ENCODE measurements at places on chromosomes 2 and 18.

DNA sequence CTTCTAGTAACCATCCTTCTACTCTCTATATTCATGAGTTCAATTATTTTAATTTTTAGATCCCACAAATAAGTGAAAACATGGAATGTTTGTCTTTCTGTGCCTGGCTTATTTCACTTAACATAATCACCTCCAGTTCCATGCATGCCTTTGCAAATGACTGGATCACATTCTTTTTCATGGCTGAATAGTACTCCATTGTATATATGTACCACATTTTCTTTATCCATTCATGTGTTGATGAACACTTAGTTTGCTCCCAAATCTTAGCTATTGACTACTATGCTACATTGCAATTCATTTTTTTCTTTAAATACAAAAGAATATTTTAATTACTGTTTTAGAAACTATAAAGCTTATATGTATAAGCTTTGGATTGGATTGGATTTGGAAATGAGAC is 240.4 kb upstream of the LYPD1 start:
- DNase-seq, result no peak

DNA sequence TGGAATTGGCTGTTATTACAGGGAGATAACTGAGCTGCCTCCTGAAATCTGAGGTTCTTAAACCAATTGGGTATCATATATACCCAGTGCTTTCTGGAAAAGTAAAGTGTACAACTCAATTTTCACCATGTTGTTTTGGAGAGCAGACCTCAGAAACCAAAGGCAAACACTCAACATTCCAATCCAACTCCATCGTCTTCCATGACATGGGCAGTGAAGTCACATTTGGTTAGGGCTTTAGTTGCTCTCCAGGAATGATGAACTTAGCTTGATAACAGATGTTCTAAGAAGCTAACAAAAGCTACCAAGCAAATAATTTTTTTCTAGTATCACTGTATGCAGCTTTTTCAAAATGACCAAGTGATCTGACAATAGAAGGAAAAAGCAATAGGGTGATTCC is 107.0 kb upstream of the SLC35G4 start:
- DNase-seq, result no peak

DNA sequence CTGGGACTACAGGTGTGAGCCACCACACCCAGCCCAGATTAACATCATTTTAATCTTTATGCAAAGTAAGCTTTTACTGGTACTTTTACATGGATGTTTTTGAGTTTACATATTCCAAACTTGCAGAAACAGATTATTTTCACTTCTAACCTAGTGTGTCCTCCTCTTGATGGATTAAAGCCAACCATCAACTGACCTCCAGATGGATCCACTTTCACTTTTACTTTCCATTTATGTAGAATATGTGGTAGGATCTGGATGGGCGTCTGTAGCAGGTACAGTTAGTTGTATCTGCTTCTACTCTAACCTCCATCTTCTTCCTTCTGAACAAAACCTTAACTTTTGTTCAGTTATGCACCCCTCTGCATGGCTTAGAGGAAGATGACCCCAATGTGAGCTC is 264.1 kb downstream of the CDH20 start:
- DNase-seq, result no peak

DNA sequence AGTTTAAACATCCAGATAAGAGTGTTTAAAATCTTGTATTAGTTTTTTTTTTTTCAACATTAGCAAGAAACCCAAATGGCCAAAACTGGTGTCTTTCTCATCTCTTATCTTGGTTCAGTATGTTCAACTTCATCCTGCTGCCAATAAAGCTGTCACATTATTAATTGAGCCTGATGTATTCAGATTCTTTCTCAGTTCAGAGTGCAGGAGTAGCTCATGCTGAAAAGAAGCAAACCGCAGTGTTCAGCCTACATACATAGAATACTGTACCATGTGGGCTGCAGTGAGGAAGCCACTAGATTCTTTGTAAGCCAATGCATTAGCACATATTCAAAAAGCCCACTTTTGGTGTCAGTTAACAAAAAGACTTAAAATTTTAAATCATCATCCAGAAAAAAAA is 76.2 kb downstream of the C18orf54 start:
- DNase-seq, result no peak

DNA sequence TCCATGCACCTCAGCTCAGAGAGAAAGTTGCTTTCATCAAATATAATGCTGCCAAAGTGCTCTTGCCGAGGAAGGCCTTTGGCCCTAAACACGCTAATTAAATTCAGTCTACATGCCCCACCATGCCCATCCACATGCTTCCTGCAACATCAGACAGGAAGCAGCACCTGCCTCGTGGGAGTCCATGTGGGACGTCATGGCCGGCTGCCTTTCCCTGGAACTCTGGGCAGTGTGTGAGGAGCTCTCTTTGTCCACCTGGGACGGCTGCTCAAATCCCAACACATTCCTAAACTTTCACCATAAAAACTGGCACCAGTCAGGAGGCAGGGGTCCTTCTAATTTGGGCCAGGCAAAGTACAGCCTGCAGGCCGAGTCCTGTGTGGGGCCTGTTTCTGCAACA is 23.1 kb downstream of the FAM178B start:
- no peak for DNase-seq

DNA sequence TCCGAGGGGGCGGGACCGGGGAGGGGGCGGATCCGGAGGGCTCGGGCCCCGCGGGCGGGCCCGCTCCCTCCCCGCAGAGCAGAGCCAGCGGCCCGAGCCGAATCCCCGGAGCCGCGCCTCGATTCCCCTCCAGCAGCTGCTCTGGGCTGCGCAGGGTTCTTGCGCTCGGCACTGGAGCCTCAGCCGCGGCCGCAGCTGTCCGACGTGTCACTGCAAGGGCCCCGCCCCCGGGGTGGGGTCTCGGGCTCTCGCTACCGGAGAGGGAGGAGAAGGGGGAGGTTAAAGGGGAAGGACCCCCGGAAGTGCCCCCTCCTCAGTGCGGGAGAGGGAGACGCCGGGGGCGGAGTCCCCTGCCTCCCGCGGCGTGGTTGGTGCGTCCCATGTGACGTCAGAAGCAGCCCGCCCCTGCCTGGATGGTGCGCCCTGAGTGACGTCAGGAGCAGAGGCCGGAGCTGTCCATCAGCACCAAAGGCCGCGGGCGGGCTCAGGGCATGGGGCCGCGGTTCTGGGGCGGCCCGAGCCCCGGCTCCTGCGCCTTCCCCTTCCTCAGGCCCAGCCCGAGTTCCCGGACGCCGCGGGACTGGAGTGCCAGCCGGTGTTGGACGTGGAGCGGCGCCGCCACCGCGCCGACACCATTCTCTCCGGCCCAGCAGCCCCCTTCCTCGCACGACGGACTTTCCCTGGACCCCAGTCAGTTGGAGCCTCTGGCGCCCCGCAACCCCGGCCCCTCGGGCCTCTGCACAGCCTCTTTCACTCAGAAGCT is at the start of the genes CHPF and TMEM198:
Gene CHPF (minus strand): TSS at position 214 of the 763 bp plus-strand sequence. CDS start 271 bp downstream, outside the sequence.
Gene TMEM198 (plus strand): TSS at position 433 of the 763 bp plus-strand sequence. CDS start 700 bp downstream, outside the sequence.
- peak; percentile 93 for DNase-seq

DNA sequence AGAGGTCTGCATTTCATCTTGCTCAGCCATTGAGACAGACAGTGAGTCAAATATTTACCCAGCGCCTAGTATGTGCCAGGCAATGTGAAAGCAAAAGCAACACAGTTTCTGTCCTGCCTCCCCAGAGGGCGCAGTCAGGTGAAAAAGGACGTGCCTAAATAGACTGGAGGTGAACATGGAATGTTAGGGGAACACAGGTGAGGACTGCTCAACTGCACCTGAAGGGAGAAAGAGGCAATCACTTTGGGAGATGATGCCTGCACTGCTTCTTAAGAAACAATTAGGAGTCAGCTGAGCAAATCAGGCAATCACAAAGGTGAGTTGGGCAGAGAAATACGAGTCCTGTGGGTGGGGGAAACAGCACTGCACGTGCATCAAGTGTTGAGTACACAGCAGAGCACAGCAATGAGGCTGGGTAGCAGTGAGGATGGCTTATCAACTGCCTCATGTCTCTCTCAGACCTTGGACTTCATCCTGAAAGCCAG is 218.3 kb upstream of the SMAD7 start:
- no peak for DNase-seq

DNA sequence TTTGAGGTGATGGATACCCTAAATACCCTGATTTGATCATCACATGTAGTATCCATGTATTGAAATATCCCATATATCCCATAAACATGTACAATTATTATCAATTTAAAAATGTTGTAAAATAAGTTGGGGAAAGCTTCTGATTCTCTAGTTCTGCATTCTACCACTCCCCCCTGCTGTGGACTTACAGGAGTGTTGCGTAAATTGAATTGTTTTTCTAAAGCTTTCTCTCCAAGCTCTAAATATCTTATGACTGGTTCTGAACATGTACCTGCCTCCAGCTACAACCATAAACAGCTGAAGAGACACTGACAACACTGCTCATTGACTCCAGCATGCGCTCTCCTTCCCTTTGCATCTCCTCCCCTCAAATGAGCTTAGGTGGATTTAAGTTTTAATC is 145.2 kb downstream of the MGAT5 start:
- no peak for DNase-seq

DNA sequence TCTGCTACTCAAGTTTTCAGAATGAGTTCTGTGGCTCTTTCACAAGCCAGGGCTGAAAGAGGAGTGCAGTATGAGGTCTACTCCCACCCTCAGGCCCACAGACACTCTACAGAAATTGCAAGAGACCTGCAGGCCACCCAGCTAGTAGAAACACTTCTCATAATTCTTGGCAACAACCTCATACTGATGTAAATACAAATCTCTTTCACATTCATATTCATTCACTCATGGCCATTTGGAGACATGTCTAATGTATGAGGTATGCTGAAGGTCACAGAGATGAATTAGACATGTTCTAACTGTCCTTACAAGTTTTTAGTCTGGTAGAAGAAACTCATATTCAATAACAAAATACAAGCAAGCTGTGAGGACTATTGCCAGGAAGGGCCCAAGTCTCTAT is 83.8 kb upstream of the KLHL29 start:
- DNase-seq, result no peak

GRCh38 chr2:147607379-147607778 is 237.4 kb upstream of the ACVR2A start:
- DNase-seq, result no peak

DNA sequence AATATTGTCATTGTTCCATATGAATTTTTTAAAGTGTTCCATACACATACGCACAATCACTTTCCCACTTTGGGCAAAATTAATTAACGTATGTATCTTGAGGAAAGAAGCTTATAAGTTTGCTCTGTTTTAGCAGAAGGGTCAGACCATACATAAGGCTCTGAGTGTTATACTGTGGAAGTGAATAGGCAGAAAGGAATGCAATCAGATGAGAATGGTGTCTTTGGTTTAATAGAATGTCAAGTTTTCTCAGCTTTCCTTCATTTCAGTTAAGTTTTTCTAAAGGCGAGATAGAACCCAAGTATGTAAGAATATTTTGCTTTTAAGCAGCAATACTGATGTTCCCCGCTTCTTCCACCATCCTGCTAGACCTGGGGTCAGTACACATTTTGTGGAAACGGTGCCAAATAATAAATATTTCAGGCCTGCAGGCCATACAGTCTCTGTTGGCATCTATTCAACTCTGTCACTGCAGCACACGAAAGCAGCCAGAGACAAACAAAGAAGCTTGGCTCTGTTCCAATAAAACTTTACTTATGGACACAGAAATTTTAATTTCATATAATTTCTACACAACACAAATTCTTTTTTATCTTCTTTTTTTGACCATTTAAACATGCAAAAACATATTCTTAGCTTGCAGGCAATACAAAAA is 100.6 kb downstream of the UPP2 start:
- DNase-seq, result no peak

- no peak for DNase-seq
Observed at GRCh38 chr2:121197369-121198091, 87.5 kb downstream of the TFCP2L1 start.

GRCh38 chr2:129923265-129924091 is 56.0 kb upstream of the RAB6C start:
- DNase-seq, result no peak

DNA sequence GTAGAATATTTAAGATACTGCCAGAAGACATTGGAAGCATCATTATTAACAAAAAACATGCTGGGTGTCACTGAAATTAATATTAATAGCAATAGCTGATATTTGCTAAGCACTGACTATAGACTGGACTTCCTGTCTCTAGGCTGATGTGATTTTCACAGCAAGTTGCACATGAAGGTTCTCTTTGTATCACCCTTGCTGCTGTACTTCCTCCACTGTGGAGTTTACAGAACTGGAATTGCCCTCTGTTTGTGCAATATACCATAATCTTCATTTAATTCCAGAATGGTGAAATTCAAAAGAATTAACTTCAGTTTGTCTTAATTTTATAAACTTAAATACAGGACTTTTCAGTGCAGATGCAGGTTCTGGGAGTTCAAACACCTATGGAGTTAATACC is 585.1 kb downstream of the RNF144A start:
- no peak for DNase-seq

- DNase-seq, result no peak
Observed at GRCh38 chr18:35775887-35776286, 194.3 kb downstream of the GALNT1 start.

DNA sequence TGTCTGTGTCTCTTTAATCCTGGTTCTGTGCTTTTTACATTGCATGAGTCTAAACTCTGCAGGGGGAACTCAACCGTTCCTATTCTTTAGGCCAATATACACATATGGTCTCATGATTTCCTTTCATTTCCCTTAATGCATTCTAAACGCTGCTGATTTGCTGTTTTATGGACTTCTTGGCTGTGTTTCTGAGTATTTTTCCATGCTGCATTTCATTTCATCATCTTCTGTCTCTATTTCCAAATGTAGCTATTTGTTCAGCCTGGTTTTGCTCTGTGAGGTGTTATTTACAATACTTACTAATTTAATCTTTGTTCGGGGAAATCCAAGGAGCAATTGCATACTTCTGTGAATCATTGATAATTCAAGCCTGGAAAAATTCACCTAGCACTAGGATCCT is 897.2 kb downstream of the TSN start:
- no peak for DNase-seq

- DNase-seq, result no peak
Observed at GRCh38 chr2:66634784-66635183, 199.9 kb downstream of the MEIS1 start.

DNA sequence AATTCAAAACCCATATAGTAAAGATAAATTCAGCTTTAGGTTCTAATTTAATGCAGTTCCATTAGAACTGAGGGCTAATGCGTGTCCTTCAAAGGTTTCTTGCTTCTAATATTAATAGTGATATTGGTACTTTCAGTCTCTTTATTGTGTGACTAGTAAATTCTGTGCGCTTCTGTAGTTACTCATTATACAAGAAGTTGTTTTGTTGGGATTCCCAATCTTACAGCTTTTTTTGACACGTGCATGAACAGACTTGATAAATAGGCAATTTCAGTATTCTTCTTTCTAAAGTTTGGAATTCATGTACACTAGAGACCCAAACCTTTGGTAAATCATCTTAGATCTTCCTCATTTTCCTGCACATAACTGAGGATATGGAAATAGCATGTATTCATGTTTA is 71.8 kb downstream of the HAUS1 start:
- no peak for DNase-seq

GRCh38 chr2:71348302-71348701 is 16.7 kb downstream of the ZNF638 start:
- no peak for DNase-seq

GRCh38 chr18:77960791-77961410 is 711.3 kb downstream of the GALR1 start:
- no peak for DNase-seq

- DNase-seq, result no peak
Observed at GRCh38 chr2:187302116-187302515, 145.9 kb downstream of the CALCRL start.

GRCh38 chr2:19649142-19649541 is 252.6 kb downstream of the TTC32 start:
- DNase-seq, result no peak

All from activated CD4-positive, alpha-beta T cell treated with anti-CD3 and anti-CD28 coated beads, Interleukin-2, amount 50 U/mL, for 24 hours (primary cell).